A549 treated with Hydrocortisone at 1 μM for 4 hours (cell line): ENCODE measurements at places on chromosomes 6 and 20. TPM values are rescaled to one million over a fixed set of nuclear protein-coding genes. Genes with fewer than 3 reads are reported as not detected.

PRDM13 gene
- total RNA-seq: 0.71 to 1.1 TPM (median 0.83 TPM) in 5 replicates

FNDC11 gene
- total RNA-seq: 0.16 to 0.41 TPM (median 0.20 TPM) in 5 replicates

SIGLEC1 gene
- total RNA-seq: 0.02 to 0.03 TPM (median 0.02 TPM) in 3 of 5 replicates, not detected in the others

HBS1L gene
- 25.6 to 46.6 TPM (median 31.7 TPM) in 5 replicates for total RNA-seq

HLA-DQA1 gene
- total RNA-seq: not detected in 5 replicates

GJA1 gene
- 44.8 to 73.9 TPM (median 61.9 TPM) in 5 replicates for total RNA-seq
